ENCODE measurements at places on chromosomes 6 and 20.
A peak's percentile ranks its signal among the peaks of the same experiment; 100 is the strongest.

DNA sequence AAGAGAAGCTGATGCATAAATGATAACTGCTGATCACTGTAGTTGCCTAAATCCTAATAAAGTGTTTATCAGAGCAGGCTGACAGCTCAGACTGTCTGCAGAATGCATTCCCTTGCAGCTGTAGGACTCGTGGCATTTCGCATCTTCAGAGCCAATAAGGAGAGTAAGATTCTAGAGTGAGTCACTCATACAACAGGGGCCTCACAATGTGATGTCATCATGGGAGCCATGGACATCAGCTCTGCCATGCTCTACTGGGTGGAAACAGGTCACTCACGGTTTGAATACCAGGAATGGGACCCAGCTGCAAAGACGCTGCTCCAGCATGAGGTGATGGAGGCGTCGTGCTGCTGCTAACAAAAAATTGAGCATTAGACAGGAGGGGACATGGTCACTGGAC lies 7.4 kb downstream of the FAM209B start:
- no peak for DNase-seq

- DNase-seq, result no peak
Measured at GRCh38 chr6:156336733-156337132, 440.4 kb upstream of the ARID1B start.

DNA sequence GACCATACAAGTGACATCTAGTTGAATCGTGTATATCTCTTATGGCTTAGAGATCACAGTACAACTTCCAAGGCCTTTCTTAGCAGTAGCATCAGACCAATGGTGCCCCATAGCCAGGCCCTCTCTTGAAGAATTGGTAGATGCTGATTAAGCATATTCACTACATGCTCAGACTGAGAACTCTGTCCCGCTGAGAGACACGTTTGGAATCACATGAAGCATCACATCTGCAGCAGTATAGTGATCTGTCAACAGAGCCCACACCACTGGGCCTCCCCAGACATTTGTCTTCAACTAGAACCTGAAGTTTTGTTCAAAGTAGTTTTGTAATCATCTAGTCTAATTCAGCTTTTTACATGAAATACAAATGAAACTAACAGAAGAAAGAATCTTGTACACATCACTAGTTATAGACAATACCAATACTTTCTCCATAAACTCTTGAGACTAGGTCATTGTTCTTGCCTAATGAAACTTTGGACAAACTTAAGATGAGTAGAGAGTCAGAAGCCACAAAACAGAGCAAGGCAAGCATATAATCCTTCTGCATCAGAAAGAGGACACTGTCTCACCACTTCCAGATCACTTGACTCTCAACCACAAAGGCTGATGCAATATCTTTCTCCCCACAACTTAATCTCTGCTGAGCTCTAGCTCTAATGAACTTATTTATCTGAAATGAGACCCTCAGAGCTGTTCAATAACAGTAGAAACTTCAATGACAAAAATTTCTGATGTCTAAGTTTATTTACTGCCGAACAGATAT lies 182.7 kb downstream of the TBX18 start:
- no peak for DNase-seq

- no peak for DNase-seq
Measured at GRCh38 chr6:137911675-137912191, 44.7 kb downstream of the TNFAIP3 start.

DNA sequence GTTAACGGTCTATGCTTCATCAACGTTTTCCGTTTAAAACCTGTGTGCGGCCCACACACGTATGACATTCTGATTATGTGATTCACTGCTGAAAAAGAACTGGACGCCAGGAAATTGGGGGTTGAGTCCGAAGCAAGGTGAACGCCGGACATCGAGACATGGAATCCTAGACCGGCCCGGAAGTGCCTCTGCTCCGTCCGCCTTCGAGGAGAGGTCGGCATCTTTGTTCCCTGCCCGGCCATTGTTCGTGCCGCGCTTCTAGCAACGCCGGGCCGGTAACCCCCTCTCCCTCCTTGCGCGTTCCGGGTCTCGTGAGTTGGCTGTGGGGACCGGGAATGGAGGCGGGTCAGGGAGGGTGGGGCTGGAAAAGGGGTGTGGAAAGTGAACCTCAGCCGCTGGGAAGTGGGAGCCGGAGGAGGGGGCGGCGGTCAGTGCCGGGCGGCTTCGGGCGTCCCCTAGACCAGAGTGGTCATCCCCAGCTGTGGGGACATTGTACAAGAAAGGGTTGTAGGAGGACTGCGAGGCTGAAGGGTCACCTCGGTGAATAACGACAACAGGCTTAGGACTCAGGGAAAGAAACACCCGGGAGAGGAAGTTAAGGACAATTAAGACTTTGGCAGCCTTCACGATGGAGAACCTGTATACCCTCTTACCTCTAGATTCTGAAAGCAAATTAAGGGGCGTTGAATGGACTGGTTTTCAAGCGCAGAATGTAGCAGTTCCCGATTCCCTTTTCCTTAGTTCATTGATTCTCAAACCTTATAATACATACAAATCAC lies at the start of gene ZSCAN9:
ZSCAN9 (plus strand) TSS at position 220 of the 779 bp plus-strand sequence. CDS start 1,810 bp downstream, outside the sequence.
- peak; percentile 31 for DNase-seq

GRCh38 chr6:137866200-137866913 lies 702 bp upstream of the TNFAIP3 start:
- no peak for DNase-seq

GRCh38 chr6:5537967-5538366 lies 276.7 kb downstream of the FARS2 start:
- no peak for DNase-seq

- no peak for DNase-seq
Measured at GRCh38 chr6:79543411-79543810, 6.2 kb upstream of the LCA5 start.

- no peak for DNase-seq
Measured at GRCh38 chr20:44288252-44288651, 22.8 kb downstream of the FITM2 start.

GRCh38 chr20:13008761-13009681 lies at the start of gene SPTLC3:
Gene SPTLC3, plus strand, starts transcription at chr20:13008972. Its CDS starts 296 bp downstream, at chr20:13009268.
- no peak for DNase-seq

Measured in stimulated activated CD4-positive, alpha-beta T cell treated with anti-CD3 and anti-CD28 coated beads, Interleukin-2, amount 100 ng/mL, for 48 hours (primary cell).